CD4-positive, alpha-beta T cell treated with Interleukin-2 at 100 ng/mL for 4 hours (primary cell): ENCODE measurements at places on chromosomes 12 and 14.

DNA sequence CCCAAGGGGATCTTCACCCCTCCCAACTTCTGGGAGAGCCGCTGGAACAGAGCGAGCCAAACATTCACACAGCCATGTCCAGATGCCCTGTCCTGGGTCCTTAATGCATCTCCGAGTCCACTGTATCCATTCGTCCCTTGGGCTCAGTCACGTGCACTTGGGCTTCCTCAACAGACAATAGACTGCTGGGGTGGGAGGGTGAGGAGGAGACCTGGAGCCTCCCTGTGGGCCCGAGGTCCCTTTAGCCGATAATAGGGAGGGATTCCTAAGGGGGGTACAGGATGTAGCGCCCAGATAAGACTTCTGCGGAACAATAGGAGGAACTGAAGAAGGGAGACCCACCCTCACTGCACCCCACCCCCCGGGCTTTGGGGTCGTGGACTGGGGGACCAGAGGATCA, 6.7 kb downstream of the ARHGEF25 start:
- DNase-seq, result no peak

DNA sequence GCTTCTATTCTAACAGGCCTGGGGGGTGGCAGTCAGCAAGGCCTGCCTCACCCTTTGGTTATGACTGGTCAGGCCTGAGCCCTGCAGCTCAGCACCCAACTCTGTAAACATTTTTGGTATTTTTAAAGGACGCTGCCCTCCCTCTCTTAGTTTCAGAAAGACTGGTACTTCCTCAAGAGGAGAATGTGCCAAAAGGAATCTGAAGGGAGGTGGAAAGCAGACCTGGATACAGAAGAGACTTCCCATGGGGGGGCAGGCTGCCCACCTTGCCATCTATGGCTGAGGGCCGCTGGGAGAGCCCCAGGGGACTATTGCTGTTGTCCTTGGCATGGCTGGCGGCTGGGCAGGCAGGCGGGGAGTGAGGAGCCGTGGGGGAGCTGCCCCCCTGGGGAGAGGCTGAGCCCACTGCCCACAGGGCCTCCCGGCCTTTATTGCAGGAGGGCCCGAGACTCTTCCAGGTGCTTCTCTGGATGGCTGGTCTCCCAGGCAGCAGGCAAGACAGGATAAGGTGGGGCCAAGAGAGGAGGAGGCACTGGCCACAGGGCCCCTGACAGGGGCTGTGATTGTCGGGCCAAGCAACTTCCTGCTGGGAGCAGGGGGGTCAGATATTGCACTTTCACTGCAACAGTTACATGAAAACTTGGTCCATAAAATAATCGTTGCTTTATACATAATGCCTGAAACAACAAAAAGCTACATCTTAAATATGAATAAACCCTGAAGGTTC, 3.5 kb downstream of the ARL6IP4 start:
- DNase-seq, result no peak

DNA sequence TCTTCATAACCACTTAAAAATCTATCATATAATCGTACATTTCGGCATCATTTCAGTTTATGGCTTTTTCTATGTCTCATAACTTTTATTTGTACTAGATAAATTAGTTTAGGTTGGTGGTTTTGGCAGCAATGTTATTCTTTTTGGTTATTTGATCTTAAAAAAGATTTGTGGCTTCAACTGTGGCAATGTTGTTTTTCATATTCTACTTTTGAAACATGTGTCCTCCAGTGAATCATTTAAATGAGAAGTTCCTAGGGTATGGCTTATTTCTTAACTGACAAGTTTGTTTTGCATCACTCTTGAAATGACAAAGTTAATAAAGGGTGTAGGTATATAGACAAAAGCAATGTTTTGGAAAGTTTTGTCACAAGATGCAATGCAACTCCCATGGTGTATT, 11.1 kb upstream of the KITLG start:
- DNase-seq, result no peak

DNA sequence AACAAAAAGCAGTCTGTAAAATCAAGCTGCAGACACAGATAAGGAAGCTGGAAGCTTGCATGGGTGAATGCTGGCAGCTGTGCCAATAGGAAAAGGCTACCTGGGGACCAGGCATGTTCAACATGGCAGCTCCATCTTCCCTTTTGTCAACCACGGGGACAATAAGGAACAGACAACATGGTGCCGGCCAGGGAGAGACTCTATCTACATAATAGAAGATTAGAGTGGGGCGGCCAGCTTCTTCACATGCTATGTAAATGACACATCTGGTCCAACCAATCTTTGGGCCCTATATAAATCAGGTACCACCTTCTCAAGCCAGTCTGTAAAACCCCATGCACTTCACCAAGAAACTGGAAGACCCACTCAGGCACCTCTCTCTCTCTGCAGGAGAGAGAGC, 157.6 kb downstream of the SUDS3 start:
- DNase-seq, result no peak

DNA sequence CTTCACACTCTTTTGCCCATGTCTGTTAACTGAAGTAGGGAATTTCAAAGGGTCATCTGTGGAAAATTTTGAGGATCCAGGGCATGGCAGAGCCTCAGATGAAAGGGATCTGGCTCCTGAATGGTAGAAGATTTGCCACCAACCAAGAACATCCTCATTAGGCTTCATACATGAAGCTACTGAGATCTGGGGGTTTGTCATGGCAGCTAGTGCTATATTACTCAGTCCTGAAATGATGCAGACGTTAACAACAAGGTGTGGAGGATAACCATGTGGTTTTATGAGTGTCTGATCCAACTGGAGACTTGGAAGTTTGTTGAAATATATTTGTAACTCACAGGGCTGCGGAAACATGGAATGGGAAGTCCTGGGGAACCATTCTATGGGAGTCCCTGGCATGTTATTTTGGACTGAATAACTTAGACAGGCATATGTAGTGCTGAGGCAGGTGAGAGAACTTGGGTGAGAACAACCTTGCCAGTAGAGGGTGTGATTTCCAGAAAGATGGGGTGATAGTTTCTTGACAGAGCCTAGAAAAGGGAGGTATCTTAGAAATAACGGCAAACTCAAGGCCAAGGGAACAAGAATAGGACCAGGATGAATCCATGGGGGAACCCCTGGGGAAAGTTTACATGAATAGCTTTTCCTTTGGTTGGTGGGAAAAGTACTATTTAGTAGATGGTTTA, 42.0 kb upstream of the C12orf75 start:
- DNase-seq, result no peak

GRCh38 chr12:132071830-132072384, 72.2 kb downstream of the DDX51 start:
- DNase-seq, result no peak

- DNase-seq, result no peak
Observed at GRCh38 chr12:13197526-13198143, 1.1 kb downstream of the EMP1 start.

DNA sequence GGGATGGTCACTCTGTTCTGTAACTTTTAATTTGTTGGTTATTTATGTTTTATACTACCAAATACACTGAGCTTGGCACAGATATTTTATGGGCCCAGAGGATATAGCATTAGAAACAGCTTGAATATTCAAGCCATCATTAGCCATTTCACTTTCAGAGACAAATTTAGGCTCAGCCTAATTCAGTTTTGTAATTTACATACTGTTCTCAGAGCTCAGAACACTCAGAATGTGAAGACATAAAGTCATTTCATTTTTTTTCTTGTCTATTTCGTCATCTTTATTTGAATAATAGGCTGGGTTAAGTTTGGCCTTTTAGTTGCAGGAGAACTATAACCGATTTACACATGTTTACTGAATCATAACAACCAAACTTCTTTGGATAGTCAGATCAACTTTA, 361.7 kb downstream of the SNAPC1 start:
- DNase-seq, result no peak

DNA sequence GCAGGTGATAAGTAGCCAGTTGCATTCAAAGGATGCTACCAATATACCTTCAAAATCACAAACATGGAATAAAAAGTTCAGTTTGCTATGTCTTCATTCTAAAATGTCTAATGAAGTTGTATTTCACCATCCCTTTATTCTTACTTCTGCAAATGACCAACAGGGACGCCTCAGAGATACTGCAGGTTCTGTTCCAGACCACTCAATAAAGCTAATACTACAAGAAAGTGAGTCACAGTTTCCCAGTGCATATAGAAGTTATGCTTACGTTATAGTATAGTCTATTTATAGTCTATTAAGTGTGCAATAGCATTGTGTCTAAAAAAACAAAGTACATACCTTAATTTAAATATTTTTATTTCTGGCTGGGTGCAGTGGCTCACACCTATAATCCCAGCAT, 29.3 kb upstream of the EIF5 start:
- DNase-seq, result no peak
